ENCODE measurements at places on chromosomes 6 and 20.

- DNase-seq: no peak
These were observed 29.6 kb downstream of the OR2B2 start for GRCh38 chr6:27882624-27883023.

DNA sequence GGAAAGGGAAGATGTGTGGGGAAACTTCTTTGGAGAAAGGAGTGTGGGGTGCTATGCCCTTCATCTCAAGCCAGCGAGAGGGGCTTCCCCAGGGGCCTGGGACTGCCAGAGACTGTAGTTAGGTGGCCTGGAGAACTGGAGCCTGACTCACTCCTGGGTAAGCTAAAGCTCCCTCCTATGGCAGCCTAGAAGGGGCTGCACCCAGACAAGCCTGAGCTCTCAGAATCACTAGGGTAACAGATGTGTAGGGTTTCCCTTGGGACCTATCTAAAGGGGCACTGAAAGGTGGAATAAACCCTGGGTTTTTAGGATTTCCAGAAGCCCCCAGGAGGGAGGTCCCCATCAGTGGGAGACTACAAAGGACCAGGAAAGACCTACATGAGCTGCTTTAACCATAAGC, 1.6 kb upstream of the ARMC2 start:
- DNase-seq: no peak

DNA sequence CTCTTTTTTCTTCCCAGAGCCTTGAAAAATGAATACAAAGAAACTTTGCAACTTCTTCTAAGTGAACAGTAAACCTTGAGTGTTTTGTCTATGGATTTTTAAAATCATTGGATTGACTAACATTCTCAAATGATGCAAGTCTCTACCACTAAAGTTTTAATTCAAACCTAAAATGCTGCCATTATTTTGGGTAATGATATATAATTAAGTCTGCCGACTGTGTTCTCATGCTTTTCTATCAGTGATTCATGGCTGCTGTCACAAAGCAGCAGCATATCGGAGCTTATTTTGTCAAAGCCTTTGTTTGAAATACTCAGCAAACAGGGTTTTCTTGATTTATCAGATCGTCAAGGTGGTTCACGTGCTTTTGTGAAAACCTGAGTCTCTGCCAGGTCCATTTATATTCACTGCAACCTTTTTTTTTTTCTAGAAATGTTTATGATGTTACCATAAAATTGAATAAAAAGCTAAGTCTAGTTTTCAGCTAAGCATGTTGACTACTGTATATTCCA, 96.3 kb downstream of the GJA1 start:
- DNase-seq: peak; percentile 86

DNA sequence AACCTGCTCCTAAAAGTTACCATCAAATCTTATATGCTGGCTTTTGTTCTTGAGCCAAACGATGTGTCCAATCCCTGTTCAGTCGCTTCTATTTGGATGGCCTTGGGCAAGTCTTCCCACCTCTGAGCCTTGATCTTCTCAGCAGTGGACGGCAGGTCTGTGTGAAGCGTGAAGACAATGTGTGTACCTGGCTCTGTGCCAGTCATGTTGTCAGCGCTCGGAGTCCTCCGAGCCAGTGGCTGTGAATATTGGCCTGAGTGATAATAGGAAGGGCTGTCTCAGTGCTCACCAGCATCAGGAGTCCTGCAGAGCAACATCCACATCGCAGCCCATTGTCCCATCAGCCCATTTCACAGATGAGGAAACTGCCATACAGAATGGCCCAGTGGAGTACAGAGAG, 219.0 kb downstream of the CDC5L start:
- no peak for DNase-seq
